ENCODE measurements at places on chromosomes 5 and 9.

DNA sequence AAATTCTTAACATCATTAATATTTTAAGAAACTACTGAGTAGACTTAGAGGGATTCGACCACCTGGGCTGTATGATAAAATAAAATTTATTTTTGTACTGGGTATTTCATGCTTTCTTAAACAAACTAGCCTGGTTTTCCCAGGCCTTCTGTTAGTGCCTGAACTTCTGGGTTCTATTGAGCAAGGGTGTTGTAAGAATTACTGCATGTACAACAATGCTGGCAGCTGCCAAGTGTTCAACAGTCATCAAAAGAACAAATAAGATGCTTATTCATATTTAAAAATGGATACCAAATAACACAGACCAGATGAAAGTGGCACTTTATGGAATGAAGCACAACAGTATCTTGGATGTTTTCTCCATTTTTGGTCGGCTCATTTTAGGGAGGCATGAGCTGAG is 123.2 kb upstream of the FBXL7 start:
- DNase-seq = no peak

DNA sequence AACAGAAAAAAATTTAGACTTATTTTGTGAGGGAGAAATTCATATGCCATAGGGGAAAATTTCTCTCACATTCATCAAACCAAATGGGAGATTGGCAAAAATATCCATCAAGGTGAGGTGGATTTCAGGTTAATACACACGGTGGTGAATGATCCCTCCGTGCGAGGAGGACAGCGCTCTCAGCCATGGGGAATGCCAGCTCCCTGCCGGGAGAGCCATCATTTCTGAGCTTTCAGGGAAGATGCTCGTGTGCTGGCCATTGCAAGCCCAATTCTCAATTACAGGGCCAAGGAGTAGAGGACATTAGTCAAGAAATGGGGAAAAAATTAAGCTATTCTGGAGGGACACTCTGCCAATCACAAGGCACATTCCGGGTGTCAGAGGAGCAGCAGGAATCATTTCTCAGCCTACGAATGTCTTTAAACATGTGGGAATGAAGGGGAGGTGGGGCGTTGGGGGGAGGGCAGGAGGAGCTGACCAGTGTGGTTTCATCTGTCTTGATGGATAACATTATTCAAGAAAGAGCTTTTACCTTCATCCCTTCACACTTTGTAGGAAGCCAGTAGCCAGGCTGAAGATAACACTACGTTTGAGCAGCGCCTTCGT is 165.5 kb downstream of the DAB2IP start:
- DNase-seq = no peak

- DNase-seq = no peak
Measured at GRCh38 chr9:76913467-76913866, 7.6 kb upstream of the PRUNE2 start.

- DNase-seq = no peak
Measured at GRCh38 chr5:65247594-65247993, 234.1 kb downstream of the ADAMTS6 start.

DNA sequence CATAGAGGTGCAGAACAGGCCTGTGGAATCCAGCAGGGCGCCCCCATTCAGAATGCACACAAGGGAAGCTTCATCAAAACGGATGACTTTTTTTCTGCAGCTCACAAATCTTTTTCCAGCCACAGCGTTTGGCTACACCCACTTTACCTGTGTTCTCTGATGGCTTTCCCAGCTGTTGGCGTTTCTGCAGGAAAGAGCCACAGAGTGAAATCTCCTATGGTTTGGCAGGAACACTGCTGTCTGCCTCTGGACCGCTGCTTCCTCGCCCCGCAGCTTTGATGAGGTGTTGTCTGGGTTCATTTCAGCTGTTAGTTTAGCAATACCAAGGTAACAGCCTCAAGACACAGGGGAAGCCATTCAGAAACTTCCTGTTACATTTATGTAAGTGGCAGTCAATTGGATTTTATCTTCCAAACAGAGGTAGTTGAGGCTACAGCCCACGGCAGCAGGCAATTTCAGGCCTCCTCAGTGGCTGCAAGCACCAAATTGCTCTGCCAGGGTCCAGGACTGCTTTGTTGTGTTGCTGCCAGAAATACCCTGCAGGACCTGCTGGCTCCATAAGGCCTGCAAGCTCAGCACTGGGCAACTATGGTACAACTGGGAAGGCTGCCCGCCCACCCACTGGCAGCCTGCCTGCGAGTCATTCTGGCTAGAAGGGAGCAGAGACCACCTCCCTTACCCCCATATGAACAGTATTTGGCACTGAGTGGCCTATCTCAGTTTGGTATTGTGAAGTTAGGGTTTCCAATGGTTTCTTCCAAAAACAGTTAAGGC is 96.7 kb downstream of the MVB12B start:
- DNase-seq = no peak

DNA sequence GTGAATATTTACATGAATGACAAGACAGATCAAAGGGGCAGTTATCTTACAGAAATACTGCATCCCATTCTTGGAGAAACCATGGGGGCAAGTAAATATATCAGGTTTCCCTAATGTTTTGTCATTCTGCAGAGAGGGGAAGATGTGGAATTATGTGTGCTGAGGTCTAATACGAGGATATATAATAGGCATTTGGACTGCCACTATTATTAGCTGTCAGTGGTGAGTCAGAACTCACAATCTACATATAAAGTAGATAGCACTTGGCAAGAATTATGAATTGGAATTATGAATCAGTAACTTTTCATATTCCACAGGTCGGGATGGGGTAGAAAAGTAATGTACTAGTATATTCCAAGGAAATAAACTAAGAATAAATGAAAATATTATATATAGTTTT is 121.7 kb downstream of the GIN1 start:
- DNase-seq = no peak

- DNase-seq = no peak
Measured at GRCh38 chr5:172005708-172006320, 624 bp downstream of the FBXW11 start.

- no peak for DNase-seq
Measured at GRCh38 chr9:38360839-38361472, 31.5 kb upstream of the ALDH1B1 start.

DNA sequence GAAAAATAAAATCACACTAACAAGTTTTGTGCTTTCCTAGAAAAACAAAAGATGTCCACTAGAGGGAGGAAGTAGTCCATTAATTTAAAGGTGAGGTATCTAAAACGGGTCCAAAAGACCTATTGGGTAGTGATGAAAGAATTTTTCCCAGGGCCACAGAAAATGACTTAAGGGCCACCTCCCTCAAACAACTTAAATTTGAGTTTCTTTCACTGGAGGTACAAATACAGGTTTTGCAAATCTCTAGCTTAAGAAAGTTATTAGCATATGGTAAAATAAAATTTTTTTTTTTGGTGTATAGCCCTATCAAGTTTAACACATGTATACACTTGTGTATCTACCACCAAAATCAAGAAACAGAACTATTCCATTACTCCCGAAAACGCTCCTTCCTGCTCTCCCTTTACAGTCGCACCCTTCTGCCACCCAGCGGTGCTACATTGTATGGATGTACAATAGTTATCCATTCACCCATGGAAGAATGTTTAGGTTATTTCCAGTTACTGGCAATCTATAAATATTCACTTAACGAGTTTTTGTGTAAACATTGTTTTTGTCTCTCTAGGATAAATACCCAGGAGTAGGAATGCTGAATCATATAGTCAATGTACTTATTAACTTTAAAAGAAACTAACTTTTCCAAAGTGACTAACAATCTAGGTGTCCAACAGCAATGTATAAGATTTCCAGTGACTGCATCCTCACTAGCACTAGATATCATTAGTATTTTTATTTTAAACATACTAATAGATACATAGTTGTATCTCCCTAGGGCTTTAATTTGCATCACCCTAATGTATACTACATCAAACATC is 21.9 kb downstream of the DEPDC1B start:
- no peak for DNase-seq

DNA sequence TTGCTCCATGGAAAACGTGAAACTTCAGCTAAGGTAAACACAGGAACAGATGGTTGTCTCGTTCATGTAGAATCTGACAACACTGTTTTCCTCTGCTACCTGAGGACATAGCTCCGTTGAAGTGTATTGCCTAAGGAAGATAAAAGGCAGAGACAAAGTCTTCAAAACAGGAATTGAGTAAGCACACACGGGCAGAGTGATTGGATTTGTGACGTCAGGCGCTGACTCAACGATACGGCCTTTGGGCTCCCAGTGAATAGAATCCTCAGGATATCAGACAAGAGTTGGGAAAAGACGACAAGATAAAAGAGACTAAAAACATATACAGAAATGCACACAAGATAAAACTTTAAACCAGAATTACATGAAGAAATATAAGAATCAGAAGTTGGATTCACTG is 787.1 kb upstream of the CTNND2 start:
- no peak for DNase-seq

GRCh38 chr9:7780261-7780988 is 19.2 kb downstream of the DMAC1 start:
- no peak for DNase-seq

- DNase-seq = no peak
Measured at GRCh38 chr5:2534251-2534650, 217.2 kb downstream of the IRX2 start.

All from NCI-H2171 (cell line).